ENCODE measurements at places on chromosomes 13 and 19.

DNA sequence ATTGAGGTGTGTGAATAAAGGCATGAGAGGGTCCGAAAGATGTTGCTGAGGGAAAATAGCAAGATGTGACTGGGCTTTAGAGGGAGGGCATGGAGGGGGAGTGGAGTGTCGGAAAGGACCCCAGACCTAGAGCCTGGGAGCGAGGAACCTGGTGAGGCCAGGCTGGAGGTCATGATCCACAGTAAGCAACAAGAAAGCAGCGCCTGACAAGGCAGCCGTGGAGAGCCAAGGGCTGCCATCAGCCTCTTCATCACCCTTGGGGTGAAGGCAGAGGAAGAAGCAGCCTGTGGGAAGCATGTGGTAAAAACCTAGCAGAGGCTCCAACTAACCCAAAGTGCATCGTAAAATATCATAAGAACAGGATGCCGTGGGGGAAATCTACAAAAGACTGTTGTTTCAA, 162.8 kb upstream of the SOX1 start:
- no peak for DNase-seq
- no peaks in the 10 kb centered on the region for H3K27me3 ChIP-seq
- H3K4me1 ChIP-seq: peaks cover 9% of the 10 kb centered on the region
- no peak overlapping the region for H3K27ac ChIP-seq

DNA sequence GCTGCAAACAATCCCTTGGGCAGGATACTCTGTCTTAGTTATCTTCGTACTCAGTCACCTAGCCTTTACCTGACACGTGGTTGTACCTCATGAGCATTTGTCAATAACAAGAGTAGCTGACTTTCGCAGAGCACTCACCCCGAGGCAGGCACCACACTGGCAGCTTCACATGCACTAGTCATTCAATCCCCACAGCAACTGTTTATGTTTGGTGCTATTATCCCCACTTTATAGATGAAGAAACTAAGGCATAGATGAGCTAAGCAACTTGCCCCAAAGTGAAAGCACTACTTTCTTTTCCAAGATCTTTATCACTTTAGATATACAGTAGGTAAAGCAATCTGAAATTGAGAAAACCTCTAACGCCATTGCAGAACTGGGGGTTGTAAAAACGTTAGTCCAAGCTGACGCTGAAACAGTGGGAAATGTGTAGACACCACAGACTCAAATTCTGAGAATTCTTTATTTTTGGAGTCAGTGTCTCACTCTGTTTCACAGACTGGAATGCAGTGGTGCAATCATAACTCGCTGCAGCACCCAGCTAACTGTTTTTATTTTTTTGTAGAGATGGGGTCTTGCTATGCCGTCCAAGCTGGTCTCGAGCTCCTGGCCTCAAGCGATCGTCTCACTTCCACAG, 446.0 kb downstream of the FOXO1 start:
- no peaks in the 10 kb centered on the region for H3K36me3 ChIP-seq
- no peak for DNase-seq
- no peaks in the 10 kb centered on the region for H3K27me3 ChIP-seq
- no peak overlapping the region for H3K4me3 ChIP-seq
- no peak overlapping the region for H3K27ac ChIP-seq
- peaks cover 7% of the 10 kb centered on the region for H3K4me1 ChIP-seq

GRCh38 chr19:29629836-29630534, 23.9 kb downstream of the POP4 start:
- no peak overlapping the region for H3K27ac ChIP-seq
- H3K36me3 ChIP-seq: no peaks in the 10 kb centered on the region
- no peaks in the 10 kb centered on the region for H3K27me3 ChIP-seq
- DNase-seq: no peak

GRCh38 chr19:31127134-31127967, 221.9 kb downstream of the TSHZ3 start:
- no peaks in the 10 kb centered on the region for H3K4me1 ChIP-seq
- no peak overlapping the region for H3K27ac ChIP-seq
- no peak for DNase-seq
- no peaks in the 10 kb centered on the region for H3K36me3 ChIP-seq
- no peak overlapping the region for H3K4me3 ChIP-seq

GRCh38 chr19:44909775-44910174, 4.2 kb downstream of the APOE start:
- no peaks in the 10 kb centered on the region for H3K36me3 ChIP-seq
- H3K4me1 ChIP-seq: peaks cover 15% of the 10 kb centered on the region
- DNase-seq: no peak
- no peak overlapping the region for H3K4me3 ChIP-seq

- peaks cover 12% of the 10 kb centered on the region for H3K4me1 ChIP-seq
- peak overlapping the region; percentile 90 for H3K4me3 ChIP-seq
- peaks cover 73% of the 10 kb centered on the region for H3K27me3 ChIP-seq
- no peaks in the 10 kb centered on the region for H3K36me3 ChIP-seq
- H3K27ac ChIP-seq: no peak overlapping the region
- DNase-seq: peak; percentile 63
Measured at GRCh38 chr19:32676186-32676894, 692 bp downstream of the RGS9BP start.

GRCh38 chr19:33859016-33859415, 62.3 kb downstream of the KCTD15 start:
- H3K4me1 ChIP-seq: no peaks in the 10 kb centered on the region
- no peaks in the 10 kb centered on the region for H3K27me3 ChIP-seq
- no peak for DNase-seq
- no peak overlapping the region for H3K4me3 ChIP-seq
- H3K27ac ChIP-seq: no peak overlapping the region
- H3K36me3 ChIP-seq: no peaks in the 10 kb centered on the region

GRCh38 chr13:35826626-35827254, 304.4 kb downstream of the DCLK1 start:
- no peaks in the 10 kb centered on the region for H3K36me3 ChIP-seq
- no peak overlapping the region for H3K27ac ChIP-seq

DNA sequence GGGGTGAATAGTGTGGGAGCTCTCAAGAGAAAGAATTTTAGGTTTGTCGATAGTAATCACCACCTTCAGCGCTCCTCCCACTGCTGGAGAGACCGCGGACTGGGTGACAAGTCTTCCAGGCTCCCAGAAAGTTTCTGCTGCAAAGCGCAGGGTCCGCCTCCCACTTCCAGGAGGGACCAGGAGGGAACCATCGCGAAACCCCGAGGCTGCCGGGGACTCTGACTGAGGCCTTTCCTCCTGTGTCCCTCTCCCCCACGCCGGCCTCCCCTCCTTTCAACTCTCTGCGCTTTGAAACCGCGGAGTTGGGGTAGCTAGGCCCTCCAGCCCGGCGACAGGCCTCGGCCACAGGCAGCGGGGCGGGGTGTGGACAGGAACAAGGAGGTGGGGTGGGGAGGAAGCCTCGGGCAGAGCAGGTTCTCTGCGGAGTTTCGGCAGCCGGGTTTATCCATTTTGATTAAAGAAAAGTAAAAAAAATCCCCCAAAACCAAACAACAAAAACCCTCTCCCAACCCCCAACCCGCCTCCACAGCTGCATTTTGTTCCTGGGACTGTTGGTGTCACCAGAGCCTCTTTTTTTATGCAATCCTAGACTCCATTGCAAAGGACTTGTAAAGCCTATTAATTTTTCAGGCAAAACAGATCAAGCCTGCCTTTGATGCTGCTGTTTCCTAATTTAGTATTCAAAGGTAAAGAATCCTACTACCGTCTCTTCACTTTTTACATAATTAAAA, 157.2 kb downstream of the TM9SF2 start:
- peak overlapping the region; percentile 91 for H3K27ac ChIP-seq
- DNase-seq: peak; percentile 83
- peak overlapping the region; percentile 47 for H3K4me3 ChIP-seq

DNA sequence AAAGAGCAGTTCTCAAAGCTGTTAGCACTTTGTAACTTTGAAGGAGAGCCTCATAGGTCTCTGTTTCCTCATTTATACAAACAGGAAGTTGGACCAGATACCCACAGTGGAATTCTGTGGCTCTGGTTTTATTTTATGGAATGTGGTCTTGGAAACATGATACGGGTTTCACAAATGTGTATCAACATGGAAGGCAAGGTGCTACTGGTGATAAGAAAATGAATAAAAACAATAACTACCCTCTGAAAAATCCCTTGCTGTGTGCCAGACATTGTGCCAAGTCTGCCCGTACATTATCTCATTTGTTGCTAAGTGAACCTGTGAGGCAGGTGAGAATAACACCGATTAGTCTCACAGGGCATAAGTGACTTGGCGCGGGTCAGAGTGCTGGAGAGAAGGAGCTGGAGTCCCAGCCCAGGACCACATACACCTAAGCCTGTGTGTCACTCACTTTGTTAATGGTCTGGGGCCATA, 45.0 kb upstream of the RNF113B start:
- H3K27ac ChIP-seq: no peak overlapping the region

DNA sequence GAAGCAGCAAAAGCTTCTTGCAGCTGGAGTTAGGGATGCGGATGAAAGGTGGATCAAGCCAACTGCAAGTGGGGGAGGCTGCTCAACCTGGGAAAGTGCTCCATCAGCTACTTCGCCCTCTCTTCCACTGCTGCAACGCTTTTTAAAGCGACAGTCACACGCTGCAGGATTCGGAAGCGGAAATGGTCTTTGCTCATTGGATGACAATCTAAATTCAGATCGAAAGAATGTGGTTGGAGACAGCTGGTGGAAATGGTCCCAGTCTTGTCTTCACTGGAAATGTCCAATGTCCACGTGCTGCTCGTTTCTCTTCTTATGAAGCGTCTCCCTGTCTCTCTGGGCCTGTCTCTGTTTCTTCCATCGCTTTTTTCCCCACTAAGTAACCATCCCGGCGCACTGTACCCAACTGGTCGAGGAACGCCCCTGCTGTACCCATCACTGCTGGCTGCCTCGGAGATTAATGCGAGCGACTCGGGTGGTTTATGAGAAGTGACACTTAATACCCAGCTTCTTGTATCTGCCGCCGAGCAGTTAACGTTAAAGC, 2.1 kb upstream of the FGF9 start:
- H3K4me1 ChIP-seq: peaks cover 27% of the 10 kb centered on the region
- no peak overlapping the region for H3K27ac ChIP-seq
- H3K4me3 ChIP-seq: peak overlapping the region; percentile 55
- peak; percentile 24 for DNase-seq
- peaks cover 60% of the 10 kb centered on the region for H3K27me3 ChIP-seq

DNA sequence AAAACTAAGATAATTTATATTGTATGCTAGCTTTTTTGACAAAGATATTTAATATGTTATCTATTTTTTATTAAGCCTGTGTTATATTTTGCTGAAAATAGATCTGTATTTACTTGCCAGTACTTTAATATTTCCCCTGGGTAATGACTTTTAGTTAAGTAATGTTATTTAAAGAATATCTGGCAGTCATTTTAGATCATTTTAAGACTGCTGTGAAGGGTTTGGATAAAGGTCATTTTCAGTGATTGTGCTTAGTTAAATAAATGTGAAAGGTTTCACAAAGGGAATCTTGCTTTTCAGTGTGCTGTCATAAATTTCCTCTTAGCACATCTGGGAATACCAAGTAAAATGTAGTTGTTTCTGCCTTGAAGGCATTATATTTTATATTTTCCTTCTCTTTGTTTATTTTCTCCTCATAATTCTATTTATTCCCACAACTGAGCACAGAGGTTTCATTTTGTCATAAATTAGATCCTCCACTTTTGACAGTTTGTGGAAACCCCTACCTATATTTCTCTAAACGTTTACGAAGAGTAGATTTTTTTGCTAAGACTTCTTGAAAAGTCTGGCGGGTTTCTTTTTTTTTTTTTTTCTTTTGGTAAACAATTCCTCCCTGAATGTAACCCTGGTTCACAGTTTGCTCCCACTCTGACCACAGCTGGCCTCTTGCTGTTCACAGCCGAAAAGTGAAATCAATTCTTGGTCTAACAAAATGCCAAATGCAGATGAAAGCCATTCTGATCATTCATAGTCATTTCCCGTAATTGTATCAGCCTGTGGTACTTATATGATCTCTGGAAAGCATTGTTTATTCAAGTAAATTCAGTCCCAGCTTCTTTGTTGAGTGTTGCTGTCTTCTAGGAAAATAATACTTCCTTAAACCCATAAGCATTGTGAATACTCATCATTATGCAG, 87.8 kb downstream of the MAB21L1 start:
- H3K4me1 ChIP-seq: peaks cover 8% of the 10 kb centered on the region
- H3K27ac ChIP-seq: peak overlapping the region; percentile 5
- DNase-seq: no peak
- H3K4me3 ChIP-seq: no peak overlapping the region
- no peaks in the 10 kb centered on the region for H3K36me3 ChIP-seq
- H3K27me3 ChIP-seq: no peaks in the 10 kb centered on the region

DNA sequence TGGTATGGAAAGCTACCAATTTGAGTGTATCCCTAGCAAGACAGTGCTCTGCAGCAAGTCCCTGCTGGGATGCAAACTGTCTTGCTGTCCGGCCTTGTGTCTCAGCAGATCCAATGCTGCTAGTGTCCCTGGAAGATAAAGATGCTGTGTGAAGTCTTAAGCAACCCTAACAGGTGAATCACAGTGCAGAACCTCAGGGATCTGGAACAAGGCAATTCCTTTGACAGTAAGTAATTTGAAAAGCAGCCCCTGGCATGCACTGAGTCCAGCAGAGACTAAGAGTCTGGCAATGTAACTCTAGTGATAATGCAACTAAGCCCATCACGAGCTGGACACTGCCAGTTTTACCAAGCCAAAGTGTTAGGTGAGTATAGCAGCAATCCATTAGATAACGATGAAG, 1.7 kb upstream of the UCHL3 start:
- DNase-seq: no peak
- no peaks in the 10 kb centered on the region for H3K27me3 ChIP-seq
- H3K27ac ChIP-seq: no peak overlapping the region
- no peak overlapping the region for H3K4me3 ChIP-seq

GRCh38 chr13:71801165-71801760, 65.7 kb downstream of the DACH1 start:
- no peaks in the 10 kb centered on the region for H3K36me3 ChIP-seq
- no peak for DNase-seq
- H3K27me3 ChIP-seq: no peaks in the 10 kb centered on the region
- H3K4me1 ChIP-seq: peaks cover 68% of the 10 kb centered on the region
- peak overlapping the region; percentile 83 for H3K27ac ChIP-seq

DNA sequence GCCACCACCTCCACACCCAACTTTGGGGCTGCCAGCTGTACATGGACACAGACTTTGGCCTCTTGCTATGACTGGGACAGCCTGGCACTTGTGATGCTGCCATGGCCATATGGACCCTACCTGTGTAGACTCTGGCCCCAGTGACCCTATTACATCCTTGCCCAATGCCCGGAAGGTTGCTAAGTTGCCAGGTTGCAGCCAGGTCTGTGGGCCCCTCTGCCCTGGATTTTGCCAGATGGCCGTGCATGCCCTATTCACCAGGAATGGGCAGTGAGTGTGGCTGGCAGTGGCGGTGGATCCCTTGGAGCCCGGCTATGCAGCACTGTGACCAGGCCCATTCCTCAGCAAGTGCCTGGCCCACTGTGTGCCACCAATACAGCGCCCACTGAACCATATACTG, 8.9 kb upstream of the SDHAF1 start:
- DNase-seq: no peak
- H3K36me3 ChIP-seq: no peaks in the 10 kb centered on the region
- H3K4me3 ChIP-seq: no peak overlapping the region
- no peak overlapping the region for H3K27ac ChIP-seq
- peaks cover 82% of the 10 kb centered on the region for H3K27me3 ChIP-seq

All from neural progenitor cell (in vitro differentiated cells).